T-helper 1 cell (primary cell): ENCODE measurements at places on chromosomes 12 and 14.
A peak's percentile ranks its signal among the peaks of the same experiment; 100 is the strongest.

DNA sequence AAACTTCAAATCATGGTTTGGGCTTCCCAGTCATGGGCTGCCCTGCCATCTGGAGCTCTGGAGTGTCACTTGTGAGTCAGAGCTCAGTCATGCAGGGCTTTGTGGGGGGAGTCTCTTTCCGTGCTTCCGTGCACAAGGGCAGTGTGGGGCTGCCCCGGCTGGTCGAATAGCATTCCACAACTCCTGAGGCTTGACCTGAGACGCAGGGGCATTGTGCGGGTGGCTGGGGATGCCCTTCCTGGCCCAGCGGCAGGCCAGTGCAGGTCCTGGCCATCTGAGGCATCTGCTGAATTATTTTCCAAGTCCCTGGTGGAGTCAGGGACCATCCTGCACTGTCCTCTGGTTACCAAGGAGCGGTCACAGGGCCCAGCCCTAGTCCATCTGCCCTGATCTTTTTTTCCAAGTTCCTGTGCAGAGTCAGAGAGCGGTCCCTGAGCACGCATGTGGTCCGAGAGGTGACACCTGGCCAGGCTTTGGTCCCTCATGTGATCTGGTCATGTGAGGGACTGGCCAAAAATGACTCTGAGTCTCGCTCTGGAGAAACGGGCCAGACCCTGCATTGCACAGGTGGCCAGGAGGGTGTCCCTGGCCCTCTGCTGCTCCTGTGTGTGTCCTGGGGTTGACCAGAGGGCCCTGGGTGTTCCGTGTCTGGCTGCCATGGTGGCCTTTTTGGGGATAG, 167.0 kb upstream of the ALG10B start:
- DNase-seq = no peak

DNA sequence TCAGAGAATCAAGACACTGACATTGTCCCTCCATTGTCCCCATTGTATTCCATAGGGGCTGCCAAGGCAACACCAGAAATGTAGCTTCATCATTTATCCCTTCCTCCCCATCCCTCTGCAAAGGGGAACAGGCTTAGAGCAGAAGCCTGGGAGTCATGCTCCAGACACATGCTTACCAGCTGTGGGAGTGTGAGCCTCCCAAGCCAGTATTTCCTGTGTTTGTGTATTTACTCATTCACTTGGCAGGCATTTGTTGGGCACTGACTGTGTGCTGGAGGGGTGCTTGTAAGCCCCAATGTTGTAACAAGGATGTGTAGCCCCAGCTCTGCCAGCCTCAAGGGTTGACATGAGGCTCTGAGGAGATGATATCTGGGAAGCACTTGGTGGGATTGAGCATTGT, 46.0 kb upstream of the TCL1A start:
- no peak for DNase-seq

DNA sequence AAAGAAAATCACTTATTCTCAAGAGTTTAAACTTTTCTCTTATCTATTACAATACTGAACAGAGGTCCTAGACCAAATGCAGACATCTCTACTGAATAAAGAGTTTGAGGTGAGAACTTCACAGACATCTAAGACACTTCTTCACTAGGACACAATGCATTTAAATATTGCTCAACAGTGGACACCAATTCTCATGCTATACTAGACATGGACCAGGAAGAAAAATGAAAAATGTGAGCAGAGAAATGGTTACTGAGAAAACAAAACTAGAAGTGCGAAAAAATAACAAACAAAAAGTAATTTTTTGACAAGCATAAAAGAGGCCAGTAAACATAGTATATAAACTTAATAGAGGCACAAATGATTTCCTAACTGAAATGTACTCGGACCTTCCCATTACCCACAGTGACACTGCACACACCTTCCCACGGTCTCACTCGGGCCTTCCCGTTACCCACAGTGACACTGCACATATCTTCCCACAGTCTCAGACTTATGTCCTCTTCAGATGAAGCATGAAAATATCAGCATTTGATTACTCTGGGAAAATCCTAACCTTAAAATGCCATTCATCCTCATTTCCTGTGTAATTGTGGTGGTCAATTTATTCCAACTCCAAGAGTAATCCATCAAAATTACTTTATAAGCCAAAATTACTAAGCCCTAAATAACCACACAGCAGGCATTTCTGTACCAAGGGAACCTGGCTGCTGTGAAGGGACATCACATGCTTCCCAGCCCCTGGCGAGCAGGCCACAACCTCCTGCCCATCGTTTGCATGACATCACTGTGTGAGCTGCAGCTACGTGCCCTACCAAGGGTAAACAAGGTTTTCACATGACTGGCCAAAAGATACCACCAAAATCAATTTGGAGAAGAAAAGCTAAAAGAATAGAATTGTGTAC, 6.4 kb downstream of the SLC15A4 start:
- DNase-seq = no peak

DNA sequence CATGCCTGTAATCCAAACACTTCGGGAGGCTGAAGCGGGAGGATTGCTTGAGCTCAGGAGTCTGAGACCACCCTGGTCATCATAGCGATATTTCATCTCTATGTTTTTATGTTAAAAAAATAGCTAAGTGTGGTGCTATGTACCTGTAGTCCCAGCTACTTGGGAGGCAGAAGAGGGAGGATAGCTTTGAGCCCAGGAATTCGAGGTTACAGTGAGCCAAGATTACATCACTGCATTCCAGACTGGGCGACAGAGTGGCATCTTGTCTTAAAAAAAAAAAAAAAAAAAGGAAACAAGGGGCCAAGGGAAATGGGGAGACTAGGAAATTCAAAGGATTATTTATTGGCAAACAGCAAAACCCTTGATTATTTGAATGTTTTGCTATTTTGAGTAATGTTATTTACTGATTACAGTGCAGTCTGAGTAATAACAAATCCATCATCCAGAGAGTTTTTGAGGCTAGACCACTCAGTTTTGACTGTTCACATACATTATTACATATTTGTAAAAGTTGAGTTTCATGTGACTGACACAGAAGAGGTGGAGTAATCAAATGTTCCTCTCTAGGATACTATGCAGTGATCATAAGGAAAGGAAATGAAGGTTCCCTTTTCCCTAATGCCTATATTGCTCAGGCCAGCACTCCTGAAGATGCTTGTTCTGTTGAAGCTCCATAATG, 40.8 kb downstream of the PRKCH start:
- no peak for DNase-seq

- DNase-seq = peak; percentile 70
Observed at GRCh38 chr14:56145965-56146364, 27.8 kb downstream of the PELI2 start.

GRCh38 chr12:92488735-92489134, 214.1 kb upstream of the PLEKHG7 start:
- DNase-seq = no peak

DNA sequence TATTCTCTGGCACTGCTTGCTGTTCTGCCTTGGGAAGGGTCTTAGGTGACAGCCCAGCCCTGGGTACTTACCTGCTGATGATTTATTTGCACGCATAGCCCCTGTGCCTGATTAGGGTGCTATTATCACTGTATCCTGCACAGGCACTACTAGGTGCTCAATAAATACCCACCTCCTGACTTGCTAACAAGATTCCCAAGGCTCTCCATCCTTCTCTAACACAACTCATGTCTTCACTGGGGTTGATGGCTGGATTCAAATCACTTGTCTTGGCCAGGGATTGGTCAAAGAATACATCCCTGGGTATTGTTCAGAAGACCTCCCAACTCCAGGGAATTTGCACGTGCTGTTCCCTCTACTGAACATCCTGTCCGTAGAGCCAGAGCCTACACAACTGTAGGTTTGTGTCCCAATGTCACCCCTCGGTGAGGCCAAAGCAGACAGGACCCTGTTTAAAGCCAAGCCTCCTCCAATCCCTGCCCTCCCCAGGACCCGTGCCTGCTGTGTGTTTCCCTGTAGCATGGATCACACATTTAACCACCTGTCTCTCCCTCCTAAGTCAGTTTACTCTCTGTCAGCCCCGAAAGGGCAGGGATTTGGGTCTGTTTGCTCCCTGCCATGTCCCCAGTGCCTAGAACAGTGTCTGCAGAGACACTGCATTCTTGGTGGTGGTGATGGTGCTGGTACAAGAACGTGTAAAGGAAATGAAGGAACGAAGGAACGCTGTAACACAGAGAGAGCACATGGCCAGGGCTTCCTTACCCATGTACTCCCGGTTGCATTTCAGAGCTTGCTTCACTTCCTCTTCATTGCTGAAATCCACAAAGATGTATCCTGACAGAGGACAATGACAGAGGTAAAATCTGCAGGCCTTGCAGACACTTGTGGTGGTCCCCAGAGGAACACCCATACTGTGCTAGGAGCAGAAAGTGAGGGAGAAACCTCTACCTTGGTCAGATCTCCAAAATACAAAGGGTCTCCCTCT, 16.5 kb downstream of the RBM19 start:
- no peak for DNase-seq

GRCh38 chr14:101979666-101980065, 15.3 kb downstream of the DYNC1H1 start:
- no peak for DNase-seq

DNA sequence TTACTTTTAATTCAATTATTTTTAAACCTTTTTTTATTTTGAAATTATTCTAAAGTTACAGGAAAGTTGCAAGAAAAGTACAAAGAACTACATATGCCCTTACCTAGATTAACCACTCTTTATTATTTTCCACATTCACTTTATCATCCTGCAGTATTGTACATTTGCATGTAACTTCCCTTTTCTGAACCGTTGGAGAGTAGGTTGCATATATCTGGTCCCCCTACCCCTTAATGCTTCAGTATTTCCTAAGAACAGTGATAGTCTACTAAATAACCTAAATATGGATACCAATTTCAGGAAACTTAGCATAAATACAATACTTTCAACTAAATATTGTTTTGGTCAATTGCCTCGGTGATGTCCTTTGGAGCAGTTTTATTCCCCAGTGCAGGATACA, 15.0 kb downstream of the G2E3 start:
- DNase-seq = no peak

DNA sequence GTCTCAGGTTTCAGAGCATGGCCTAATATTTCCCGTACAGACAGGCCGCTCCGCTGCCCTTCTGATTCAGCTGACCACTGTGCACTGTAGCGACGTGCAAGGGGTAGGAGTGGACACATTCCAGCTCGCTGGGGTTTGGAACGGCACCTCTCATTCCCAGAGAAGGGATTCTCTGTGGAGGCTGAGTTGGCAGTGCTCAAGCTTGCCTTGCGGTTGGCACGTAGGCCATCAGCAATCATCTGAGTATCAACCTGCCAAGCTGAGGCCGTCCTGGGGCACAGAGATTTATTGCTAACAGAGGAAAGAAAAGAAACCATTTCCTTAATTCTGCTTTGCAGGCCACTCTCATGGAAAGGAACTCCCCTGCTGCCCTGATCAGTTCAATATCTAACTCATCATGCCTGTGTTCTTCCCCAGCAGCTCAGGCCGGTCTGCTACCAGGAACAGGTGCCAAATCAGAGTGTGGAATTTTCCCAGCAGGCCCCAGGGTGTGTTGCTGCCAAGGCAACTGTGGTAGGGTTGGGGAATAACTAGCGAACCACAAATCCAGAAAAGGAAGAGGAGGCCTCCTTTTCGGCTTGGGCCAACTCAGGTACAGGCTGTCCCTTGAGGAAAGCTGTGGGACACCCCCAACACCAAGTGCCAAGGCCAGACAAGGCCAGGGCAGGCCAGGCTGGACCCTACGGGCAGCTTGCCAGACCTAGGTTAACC, 92.5 kb downstream of the SSPN start:
- DNase-seq = no peak

- peak; percentile 89 for DNase-seq
Observed at GRCh38 chr14:100078997-100079725, 13.9 kb downstream of the EVL start.

DNA sequence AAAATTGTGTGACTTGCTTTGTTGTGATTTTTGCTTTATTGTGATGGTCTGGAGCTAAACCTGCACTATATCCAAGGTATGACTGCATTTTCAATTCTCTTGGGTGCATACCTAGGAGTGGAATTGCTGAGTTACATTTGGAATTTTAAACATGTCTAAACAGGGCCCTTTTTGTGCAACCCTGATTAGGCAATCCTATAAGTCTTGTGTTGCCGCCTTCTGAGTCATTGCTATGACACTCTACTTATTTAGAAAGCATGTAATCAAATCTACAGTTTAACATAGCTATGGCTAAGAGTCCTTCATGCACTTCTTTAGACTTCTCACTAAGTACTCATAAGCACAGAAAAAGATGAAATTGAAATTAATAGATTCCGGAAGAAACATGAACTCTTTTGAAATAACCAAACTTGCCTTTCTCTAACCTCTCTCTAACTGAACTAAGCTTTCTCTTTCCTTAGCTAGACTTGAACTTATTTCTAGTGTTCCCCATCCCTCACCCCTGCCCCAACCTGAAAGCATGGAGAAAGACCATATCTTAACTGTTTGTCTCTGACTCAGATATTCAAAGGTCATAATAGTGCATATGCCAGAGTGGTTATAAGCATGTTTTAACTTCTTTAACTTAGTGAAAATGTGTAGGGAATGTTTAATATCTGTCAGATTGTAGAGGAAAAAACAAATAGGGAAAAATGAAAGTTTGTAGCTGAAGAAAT, 203.0 kb downstream of the SNAPC1 start:
- no peak for DNase-seq

GRCh38 chr14:64745511-64746091, 41.4 kb downstream of the PLEKHG3 start:
- no peak for DNase-seq

- no peak for DNase-seq
Observed at GRCh38 chr14:48814562-48814961, 771.6 kb downstream of the RPS29 start.

GRCh38 chr12:11832093-11832492, 182.6 kb downstream of the ETV6 start:
- no peak for DNase-seq

- peak; percentile 23 for DNase-seq
Observed at GRCh38 chr12:110689281-110690126, 589 bp upstream of the HVCN1 start.

GRCh38 chr14:51626788-51627187, 24.9 kb upstream of the FRMD6 start:
- no peak for DNase-seq

- peak; percentile 92 for DNase-seq
Observed at GRCh38 chr12:49967042-49967776, 5.5 kb downstream of the AQP5 start.

DNA sequence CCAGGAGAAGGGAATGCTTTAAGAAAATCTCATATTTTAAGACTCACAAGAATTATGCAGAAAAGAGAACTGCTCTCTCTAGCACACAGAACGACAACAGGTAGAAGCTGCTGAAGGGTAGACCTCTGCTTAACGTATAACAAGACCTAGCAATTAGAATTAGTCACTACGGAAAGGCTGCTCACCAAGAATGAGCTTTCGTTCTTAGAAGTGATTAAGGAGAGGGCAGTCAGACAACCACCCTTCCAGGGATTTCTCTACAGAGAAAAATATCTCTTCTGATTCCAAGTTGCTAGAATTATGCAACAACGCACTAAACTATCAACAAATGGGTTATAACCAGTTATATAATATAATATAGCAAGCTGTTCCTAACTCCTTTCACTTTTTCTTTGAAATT, 18.6 kb downstream of the LRIG3 start:
- DNase-seq = no peak

DNA sequence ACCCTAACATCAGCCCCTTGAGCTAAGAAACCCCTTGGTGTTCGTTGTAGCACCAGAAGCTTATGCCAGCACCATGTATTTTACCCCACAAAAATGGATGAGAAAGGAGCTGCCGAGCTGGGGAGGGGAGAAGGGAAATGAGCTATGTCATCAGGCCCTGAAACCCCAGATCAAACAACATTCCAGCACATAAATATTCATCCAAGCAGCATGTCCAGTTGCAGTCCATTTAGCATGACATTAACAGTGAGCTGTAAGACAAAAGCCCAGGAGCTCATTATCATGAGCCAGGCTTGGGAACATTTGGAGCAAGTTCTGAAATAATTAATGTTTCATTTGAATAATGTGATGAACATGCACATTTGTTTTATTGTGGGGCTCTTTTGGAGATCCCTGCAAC, 630.1 kb upstream of the TMEM132C start:
- no peak for DNase-seq

GRCh38 chr12:90234472-90234871, 525.8 kb upstream of the ATP2B1 start:
- no peak for DNase-seq
